ENCODE measurements at places on chromosomes 12 and 14.

- DNase-seq = no peak
Measured at GRCh38 chr12:49961993-49962764, 507 bp downstream of the AQP5 start.

DNA sequence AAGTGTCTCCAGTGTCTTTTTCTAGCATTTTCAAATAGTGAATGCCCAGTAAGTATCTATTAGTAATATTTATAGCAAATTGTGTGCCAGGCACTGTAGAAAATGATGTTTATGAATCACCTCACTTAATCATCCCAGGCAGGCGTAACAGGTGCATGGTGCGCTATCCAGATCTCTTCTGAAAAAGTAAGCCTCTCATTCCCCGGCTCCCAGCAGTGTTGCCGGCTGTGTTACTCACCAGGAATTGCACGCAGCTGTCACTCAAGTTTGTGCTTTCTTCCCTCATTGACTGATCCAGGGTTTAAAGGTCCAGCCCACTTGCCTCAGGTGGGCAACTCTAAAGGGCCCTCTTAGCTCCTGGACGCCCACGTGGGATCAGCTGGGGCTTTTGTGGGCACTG lies 173.8 kb upstream of the RASSF8 start:
- DNase-seq = no peak

- DNase-seq = no peak
Measured at GRCh38 chr12:88247241-88247643, 105.1 kb downstream of the TMTC3 start.

- no peak for DNase-seq
Measured at GRCh38 chr12:10366875-10367274, 23.0 kb downstream of the KLRK1 start.

DNA sequence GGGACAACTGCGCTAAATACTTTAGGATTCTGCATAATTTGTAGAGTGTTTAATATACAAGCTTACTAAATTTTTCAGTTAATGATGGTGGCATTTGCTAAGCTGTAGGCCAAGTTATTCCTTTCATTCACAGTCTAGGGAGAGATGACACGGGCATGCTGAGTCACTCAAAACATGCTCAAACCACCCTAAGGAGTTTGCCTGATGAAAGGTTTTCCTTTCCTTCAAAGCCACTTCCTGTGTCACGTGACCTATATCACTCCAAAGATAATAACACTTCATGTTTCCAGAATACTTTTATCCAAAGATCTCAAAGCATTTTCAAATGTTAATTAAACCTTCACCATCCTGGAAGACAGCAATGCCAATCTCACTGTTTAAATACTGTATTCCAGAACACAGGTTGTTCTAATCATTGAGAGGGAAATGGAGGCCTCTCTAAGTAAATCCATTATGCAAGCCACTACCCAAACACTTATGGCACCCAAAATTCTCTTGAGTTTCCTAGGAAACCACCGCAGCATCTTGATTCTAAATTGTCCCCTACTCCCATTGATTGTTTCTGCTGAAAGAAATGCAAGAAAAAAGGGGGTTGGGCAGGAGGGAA lies 207.0 kb upstream of the CDKN3 start:
- no peak for DNase-seq

- DNase-seq = peak; percentile 39
Measured at GRCh38 chr12:95548539-95549391, 2.5 kb downstream of the USP44 start.

DNA sequence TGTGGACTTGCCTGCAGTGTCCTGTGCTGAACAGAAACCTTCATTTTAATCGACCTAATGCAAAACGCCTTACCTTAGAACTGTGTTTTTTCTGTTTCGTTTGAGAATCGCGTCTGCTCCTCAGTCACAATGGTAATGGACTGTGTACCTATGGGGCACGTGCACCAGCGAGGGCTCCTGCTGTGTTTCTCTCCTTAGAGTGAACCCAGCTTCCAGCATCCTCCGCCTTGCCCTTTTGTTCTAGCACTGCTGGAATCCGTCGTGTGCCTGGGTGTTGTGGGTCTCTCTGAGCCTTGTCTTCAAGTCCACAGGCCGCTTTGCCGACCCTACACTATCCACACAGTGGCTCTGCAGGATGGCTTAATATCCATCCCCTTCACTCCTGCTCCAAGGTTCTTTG lies 3.6 kb downstream of the AMN start:
- no peak for DNase-seq

DNA sequence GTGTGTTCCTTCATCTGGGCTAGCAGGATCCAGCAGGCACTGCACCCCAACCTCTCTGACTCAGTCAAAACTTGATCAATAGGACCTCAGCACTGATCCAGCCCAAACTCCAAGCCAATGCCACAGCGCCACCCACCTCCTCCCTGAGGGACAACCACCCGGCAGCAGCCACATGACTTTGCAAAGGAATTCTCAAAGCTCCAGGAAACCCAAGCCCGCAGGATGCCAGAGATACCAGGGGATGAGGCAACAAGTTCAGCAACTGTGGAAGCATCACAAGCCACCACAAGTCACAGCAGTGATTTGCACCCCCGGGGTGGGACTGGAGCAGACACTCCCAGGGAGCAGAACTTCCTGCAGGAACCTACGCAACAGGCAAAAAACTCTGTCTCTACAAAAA lies 37.3 kb downstream of the ACTN1 start:
- DNase-seq = no peak

DNA sequence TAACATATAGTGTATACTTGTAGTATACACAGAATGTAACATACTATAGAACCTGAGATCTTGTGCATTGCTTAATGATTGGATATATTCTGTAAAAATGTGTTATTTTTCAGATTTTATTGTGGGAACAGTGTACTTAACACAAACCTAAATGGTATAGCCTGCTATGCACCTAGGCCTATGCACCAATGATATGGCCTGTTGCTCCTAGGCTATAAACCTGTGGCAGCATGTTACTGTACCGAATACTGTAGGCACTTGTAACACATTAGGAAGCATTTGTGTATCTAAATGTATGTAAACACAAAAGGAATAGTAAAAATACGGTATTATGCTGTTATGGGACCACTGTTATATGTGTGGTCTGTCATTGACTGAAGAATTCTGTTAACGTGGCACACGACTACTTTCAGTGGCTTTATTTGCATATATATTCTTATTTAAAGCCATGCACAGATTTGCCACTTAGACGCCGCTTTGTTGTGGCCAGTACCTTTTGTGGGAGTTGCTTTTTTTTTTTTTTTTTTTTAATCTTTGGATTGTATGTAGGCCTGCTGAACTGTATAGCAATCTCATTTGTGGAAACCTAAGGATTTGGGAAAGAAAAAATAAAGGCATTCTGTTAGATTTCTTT lies 7.4 kb downstream of the PAPOLA start:
- DNase-seq = no peak

DNA sequence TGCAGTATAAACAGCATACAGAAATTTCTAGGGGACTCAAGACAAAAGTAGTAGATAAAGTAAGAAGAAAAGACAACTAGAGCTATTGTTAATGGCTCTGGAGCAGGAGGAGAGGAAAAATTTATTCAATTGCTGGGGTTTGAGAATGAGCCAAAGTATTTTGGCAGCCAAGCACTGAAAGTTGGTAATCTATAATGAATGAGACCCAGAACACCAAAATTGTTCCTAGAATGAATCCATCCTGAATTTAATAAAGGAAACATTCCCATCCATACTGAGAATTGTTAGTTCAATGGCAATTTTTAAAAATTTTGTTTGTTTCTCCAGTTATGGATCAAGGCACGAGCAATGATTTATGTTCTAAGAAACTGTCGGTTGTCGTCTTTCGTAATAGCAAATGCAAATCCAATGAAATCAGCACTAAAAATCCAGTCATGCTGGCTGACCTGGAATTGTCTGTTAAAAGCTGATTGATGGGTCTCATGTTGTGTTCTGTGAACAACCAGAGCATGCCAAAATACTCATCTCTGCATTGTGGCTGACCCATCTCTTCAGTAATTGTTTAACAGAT lies 170.9 kb upstream of the LMNTD1 start:
- no peak for DNase-seq

- DNase-seq = peak; percentile 77
Measured at GRCh38 chr12:89016970-89017778, 335.1 kb downstream of the DUSP6 start.

- no peak for DNase-seq
Measured at GRCh38 chr12:12083688-12084087, 12.9 kb downstream of the BCL2L14 start.

DNA sequence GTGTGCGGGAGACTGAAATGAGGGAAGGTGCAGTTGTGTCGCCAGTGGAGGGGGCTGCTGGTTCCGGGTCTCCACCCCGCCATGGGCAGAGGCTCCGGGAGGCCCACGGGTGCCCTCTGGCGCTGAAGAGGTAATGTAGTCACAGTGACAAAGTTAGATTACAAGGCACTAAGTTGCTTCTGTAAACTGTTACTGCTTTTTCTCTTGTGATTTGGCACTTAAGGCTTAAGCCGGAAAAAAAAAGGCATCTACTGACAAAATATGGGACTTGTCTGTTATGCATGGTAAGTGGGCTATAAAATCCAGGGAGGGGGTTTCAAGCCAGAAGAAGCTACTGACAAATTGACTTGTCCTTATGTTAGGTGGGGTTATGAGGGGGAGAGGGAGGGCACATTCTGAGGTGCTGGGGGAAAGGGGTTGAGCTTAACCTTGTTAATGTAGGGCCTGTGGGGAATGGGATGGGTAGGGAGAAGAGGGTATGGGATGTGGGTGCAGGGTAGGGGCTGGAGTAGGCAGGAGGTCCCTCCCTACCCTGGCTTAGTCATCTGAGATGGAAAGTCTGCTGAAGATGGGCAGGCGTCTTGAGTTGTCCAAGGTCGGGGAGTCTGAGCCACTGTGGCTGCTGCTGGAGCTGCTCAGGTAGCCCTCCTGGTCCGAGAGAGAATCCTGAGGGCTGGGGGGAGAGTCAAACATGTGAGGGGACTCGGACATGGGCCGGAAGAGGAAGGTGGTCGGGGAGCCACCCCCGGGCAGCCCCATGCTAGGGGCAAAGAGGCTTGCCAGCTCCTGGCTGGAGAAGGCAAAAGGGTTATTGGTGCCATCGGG lies 3.7 kb downstream of the ZFP36L1 start:
- peak; percentile 89 for DNase-seq

DNA sequence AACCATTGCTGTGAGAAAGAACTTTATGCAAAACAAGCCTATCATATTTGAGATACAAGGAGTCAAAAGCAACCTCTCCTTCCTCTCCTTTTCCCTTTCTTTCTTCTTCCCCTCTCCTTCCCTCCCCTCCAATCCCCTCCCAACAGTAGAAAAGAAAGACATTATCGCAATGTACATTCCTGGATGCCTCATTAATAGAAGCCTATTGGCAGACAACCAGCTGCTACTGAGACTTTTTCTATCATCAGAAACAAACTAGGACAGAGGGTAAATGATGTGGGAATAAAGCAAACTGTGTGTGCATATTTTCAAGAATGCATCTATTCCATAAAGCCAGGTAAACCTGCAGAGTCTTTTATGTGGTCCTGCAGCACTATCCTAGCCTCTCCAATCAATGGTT lies 237.2 kb downstream of the ITPR2 start:
- DNase-seq = no peak

DNA sequence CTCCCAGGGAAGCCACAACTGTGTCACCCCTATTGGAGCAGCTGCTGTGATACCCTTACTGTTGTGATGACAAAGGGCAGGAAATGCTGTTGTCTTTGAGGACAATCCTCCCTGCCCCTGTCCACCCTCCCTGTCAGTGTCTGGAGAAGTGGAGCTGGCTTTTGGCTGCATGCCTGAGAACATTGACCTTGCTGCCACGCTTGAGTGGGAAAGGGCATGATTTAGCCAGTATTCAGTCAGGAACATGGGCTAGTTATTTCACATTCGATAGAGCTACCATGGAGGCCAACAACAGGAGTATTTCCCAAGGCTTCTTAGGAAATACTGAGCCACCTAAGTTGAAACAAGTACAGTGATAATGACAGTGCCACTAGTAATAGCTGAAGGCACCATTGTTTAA lies 59.4 kb downstream of the MYRFL start:
- no peak for DNase-seq

DNA sequence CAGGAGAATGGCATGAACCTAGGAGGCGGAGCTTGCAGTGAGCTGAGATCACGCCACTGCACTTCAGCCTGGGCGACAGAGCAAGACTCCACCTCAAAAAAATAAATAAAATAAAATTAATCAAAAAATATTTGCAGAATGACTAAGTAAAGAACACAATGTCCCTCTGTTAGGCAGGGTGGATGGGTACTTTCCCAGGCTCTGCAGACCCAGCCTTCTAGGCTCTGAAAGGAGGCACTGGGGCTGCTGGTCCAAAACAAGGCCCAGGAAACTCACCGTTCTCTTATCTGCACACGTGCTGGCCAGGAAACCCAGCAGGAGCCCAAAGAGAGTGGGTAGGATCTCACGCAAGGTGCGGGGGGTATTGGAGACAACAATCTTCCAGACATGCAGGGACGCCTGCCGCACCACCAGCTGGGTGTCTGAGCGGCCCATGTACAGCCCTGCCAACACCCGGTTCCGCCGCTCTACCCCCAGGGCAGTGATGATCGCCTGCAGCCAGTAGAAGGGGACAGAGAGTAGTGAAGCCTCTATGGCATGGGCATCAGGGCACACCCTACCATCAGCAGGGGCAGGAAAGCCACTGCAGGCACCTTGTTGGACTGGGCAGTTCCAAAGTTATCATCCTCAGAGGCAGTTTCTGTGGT lies 25.8 kb upstream of the RAB35 start:
- no peak for DNase-seq

DNA sequence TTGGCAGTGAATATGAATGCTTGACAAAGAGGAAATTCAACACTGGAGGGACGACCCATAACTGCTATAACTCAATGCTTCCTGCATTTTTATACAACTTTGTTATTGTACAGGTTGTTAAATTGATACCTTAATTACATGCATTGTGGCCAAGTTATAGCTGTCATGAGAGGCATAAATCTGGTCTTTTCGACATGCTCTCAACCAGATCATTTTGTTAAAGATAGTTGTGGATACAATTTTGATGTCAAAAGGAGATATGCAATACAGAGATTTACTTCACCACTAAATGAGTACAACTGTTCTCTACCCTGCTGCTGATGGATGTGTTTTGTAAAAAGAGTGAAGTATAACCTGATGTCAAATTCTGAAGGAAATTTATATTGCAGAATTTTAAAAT lies 946.0 kb downstream of the GALC start:
- no peak for DNase-seq

DNA sequence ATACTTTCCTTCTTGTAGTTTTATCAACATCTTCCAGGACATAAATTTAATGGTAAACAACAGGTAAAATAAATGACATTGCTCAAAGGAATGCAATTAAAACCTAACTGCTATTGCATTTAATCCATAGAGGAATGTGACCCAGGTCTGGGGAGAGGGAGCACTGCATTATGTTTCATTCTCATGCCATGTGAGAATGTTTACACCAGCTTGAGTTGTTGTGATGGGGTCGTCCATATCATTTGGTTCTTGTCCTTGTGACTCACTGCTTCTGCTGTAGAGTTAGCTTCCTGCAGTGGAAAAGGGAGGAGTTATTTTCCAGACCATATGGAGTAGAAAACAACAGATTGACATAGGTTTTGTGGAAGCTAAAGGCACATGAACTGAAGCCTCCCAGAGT lies 129.3 kb upstream of the PMCH start:
- DNase-seq = no peak
